Suprapubic skin (tissue), 4 donors: ENCODE measurements at places on chromosomes 3 and 15.

DNA sequence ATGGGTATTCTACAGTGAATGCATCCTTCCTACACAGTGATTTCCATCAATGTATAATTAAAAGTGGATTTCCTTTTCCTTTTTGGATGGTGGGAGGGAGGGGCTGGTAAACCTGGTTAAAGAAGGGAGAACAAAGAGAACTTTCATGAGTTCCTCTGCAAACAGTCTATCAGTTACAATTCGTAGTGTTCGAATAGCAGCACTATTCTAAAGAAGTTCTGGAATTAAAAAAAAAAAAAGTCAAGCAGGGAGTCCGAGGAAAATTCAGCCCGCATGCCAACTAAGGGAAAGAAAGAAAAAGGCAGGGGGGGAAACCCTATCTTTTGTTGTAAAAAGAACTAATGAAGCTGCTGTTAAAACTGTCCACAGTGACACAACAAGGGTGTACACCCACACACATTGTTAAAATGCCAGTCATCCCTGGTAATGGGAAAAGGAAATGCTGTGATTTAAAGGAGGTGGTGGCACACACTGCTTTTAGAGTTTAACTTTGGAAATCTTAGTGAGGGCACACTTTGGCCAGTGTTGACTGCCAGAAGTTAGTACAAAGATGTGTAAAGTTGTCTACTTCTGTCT, 521.2 kb downstream of the ZIC1 start:
- H3K27me3 ChIP-seq: no peaks in the 10 kb centered on the region
- no peaks in the 10 kb centered on the region for H3K4me1 ChIP-seq
- H3K36me3 ChIP-seq: no peaks in the 10 kb centered on the region
- H3K4me3 ChIP-seq: no peak overlapping the region
- no peak overlapping the region for H3K27ac ChIP-seq
- no peak for DNase-seq

DNA sequence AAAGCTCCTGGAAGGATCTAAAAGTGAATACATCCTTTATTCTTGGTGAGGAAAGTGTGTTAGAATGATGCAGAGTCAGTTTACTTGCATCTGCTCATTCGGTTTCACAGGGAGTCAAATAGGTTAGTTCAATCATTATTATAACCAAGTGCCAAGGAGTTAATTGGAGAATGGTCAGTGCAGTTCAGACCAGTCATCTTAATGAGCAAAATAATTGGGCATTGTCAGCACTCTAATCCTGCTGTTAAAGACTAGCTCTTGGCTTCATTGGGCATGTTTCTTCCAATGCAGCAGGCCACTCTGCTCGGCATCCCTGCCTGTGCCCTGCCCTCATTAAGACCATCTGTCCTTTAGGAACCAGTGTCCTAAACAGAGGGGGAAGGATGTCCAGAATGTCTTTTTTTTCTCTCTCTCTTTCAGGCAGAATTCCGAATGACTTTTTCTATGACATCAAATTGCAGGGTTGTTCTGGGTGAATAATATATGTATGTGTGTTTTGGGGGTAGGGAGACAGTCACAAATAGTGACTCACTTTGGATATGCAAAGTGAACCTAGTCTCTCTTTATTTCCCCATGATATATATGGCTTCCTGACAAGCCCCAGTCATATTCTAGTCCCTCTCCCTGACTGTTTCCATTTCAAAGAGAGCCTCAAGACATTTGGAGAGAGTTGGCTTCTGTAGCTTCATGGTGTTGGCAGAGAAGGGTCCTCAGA, 205.4 kb upstream of the TRIM42 start:
- no peaks in the 10 kb centered on the region for H3K27me3 ChIP-seq
- no peak overlapping the region for H3K27ac ChIP-seq
- H3K36me3 ChIP-seq: no peaks in the 10 kb centered on the region
- H3K4me1 ChIP-seq: no peaks in the 10 kb centered on the region
- DNase-seq: no peak
- no peak overlapping the region for H3K4me3 ChIP-seq

GRCh38 chr3:107446706-107447105, 69.5 kb downstream of the CCDC54 start:
- no peak overlapping the region for H3K4me3 ChIP-seq
- no peak for DNase-seq
- no peaks in the 10 kb centered on the region for H3K36me3 ChIP-seq
- no peaks in the 10 kb centered on the region for H3K27me3 ChIP-seq
- no peaks in the 10 kb centered on the region for H3K4me1 ChIP-seq

GRCh38 chr15:63896336-63897115, 62.8 kb upstream of the HERC1 start:
- no peaks in the 10 kb centered on the region for H3K27me3 ChIP-seq
- H3K4me3 ChIP-seq: no peak overlapping the region
- no peaks in the 10 kb centered on the region for H3K36me3 ChIP-seq
- peak overlapping the region; percentile 3 for H3K27ac ChIP-seq
- peaks cover 26% of the 10 kb centered on the region for H3K4me1 ChIP-seq

GRCh38 chr3:42067326-42067725, 23.8 kb upstream of the TRAK1 start:
- peaks cover 67% of the 10 kb centered on the region for H3K4me1 ChIP-seq
- no peaks in the 10 kb centered on the region for H3K36me3 ChIP-seq
- H3K27ac ChIP-seq: peak overlapping the region; percentile 79
- no peaks in the 10 kb centered on the region for H3K27me3 ChIP-seq
- H3K4me3 ChIP-seq: no peak overlapping the region

GRCh38 chr3:65779390-65779789, 259.3 kb downstream of the MAGI1 start:
- peaks cover 3% of the 10 kb centered on the region for H3K4me1 ChIP-seq
- no peak overlapping the region for H3K27ac ChIP-seq
- no peaks in the 10 kb centered on the region for H3K36me3 ChIP-seq
- DNase-seq: no peak
- no peak overlapping the region for H3K4me3 ChIP-seq

DNA sequence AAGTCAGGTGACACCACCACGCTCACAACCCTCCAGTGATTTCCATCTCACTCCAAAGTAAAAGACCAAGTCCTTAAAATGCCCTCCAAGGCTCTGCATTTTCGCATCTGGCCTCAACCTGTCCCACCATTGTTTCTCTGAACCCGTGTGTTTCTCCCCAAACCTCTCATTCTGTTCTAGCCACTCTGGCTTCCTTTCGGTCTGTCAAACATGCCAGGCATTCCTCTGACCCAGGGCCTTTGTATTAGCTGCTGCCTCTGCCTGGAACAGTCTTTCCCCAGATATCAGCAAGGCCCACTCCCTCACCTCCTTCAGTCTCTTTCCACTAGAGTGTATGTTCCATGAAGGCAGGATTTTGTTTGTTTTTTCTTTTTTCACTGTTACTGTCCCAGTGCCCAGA, 16.0 kb downstream of the MAP2K5 start:
- no peak overlapping the region for H3K4me3 ChIP-seq
- H3K27ac ChIP-seq: no peak overlapping the region
- no peaks in the 10 kb centered on the region for H3K27me3 ChIP-seq
- no peak for DNase-seq
- no peaks in the 10 kb centered on the region for H3K4me1 ChIP-seq

- H3K27me3 ChIP-seq: no peaks in the 10 kb centered on the region
- H3K4me1 ChIP-seq: peaks cover 4% of the 10 kb centered on the region
- DNase-seq: no peak
- H3K4me3 ChIP-seq: no peak overlapping the region
These were observed 246.5 kb downstream of the ROBO1 start for GRCh38 chr3:79521221-79521848.

GRCh38 chr3:126424039-126424717, 29.5 kb downstream of the CFAP100 start:
- H3K27me3 ChIP-seq: peaks cover 1% of the 10 kb centered on the region
- no peak overlapping the region for H3K27ac ChIP-seq
- H3K4me3 ChIP-seq: no peak overlapping the region
- no peaks in the 10 kb centered on the region for H3K4me1 ChIP-seq
- DNase-seq: no peak

DNA sequence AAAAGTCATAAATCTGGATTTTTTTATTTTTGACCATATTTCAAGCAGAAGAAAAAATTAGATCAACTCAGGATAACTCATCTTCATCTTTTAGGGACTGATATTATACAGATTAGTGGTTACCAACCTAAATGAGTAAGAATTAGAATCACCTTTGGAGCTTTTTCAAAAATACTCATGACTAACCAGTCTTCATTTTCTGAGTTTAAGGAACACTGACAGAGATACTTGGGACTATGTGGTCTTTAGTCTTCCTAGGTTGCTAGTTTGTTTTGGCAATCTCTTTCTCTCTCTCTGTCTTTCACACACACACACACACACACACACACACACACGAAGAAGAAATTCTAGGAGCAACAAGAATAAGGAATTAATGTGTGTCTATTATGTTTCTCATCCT, 50.1 kb downstream of the TMOD3 start:
- no peaks in the 10 kb centered on the region for H3K27me3 ChIP-seq
- peak overlapping the region; percentile 25 for H3K27ac ChIP-seq
- peaks cover 59% of the 10 kb centered on the region for H3K4me1 ChIP-seq
- H3K36me3 ChIP-seq: no peaks in the 10 kb centered on the region

- H3K4me1 ChIP-seq: peaks cover 12% of the 10 kb centered on the region
- no peak overlapping the region for H3K4me3 ChIP-seq
- H3K27ac ChIP-seq: no peak overlapping the region
- H3K36me3 ChIP-seq: peaks cover 10% of the 10 kb centered on the region
- DNase-seq: no peak
- no peaks in the 10 kb centered on the region for H3K27me3 ChIP-seq
These were observed 2.5 kb downstream of the EEFSEC start for GRCh38 chr3:128155616-128156360.

DNA sequence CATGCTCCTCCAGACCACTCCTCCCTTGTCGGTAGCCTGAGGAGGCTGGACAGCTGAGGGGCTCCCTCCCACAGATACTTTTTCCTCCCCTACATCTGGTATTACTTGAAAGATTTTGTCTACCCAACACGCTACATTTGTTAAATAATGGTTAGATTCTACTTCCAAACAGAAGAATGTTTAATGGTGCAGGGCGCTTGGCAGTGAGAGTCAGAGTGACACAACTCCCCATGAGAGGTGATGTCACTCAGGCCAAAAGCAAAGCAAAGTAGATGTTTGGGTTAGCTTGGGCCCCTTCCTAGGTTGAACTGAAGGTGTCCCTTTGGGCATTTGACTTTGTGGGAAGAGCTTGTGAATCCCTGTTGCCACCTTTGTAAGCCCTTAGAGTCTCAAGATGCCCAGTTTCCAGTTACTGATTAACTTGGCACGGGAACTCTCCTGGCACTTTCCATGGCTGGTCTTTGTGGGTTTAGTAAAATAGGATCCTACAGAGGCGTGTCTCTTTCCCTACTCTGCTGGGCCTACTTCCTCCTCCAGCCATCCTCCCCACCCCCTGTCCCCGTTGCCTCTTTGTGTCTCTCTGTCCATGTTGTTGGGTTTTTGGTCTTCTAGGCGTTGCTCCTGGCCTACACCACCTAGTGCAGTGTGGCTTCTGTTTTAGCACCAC, 5.6 kb downstream of the LIMD1 start:
- peaks cover 86% of the 10 kb centered on the region for H3K4me1 ChIP-seq
- H3K36me3 ChIP-seq: peaks cover 7% of the 10 kb centered on the region
- no peak for DNase-seq
- H3K27me3 ChIP-seq: no peaks in the 10 kb centered on the region
- peak overlapping the region; percentile 28 for H3K27ac ChIP-seq

DNA sequence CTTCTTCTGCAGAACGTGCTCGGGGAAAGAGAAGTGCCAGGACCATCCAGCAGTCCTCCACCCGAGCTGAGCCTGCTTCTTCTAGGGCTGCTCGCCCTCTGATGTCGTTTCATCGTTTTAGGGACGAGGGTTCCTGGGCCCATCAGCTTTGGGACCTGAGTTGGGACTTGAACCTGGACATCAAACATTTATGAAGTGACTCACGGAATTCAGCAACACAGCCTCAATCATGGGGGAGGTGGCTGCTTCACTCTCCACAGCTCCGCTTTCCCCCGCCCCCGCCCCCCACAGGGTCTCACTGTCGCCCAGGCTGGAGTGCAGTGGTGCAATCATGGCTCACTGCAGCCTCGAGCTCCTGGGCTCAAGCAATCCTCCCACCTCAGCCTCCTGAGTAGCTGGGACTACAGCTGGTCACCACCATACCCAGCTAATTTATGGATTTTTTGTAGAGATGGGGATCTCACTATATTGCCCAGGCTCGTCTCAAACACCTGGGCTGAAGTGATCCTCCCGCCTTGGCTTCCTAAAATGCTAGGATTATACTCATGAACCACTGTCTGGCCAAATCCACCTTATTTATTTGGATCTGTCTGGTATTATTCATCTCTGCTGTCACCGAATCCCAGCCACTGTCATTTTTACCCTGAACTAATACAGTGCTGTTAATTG, 725 bp upstream of the SCAMP2 start:
- no peaks in the 10 kb centered on the region for H3K27me3 ChIP-seq
- H3K36me3 ChIP-seq: no peaks in the 10 kb centered on the region
- no peak for DNase-seq
- H3K27ac ChIP-seq: peak overlapping the region; percentile 97
- peak overlapping the region; percentile 81 for H3K4me3 ChIP-seq
